RWPE1 (cell line): ENCODE measurements at places on chromosomes 2 and 18.

DNA sequence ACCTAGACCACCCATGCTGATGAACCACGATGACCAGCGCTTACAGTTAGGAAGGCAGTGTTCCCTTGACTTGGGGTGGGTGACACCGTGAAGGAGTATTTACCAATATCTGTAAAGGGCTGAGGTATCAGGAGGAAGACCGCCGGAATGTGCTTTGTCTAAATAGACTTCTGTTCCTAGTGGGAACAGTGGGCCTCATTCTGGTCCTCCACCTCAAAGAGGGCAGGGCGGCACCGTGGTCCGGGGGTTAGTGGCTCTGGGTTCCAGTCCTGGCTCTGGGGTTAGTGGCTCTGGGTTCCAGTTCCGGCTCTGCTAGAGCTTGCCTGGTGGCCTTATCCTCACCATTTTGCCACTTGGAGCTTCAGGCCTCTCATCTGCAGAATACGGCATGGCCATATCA, 91.6 kb upstream of the SMAD2 start:
- DNase-seq: no peak

GRCh38 chr2:226274143-226274542, 525.5 kb downstream of the IRS1 start:
- peak; percentile 16 for DNase-seq

- no peak for DNase-seq
Measured at GRCh38 chr2:200751786-200752185, 59.9 kb upstream of the BZW1 start.

DNA sequence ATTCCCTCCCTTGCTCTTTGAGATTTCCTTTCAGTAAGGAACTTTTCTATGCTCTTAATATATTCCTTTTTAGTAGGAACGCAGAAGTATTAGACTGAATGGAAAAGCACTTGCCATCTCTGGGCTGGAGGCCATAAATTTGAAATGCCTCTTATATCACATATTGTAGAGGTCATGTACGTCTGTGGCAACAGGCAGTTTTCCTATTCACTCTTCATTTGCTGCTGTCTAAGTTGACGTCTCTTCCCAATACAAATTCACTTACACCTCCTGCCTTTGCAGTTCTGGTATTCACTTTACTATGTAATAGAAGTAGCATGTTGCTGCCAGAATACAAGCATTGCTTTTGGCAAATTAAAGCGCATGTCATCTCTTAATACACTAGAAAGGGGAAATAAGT, 34.7 kb downstream of the MGAT4A start:
- DNase-seq: no peak

DNA sequence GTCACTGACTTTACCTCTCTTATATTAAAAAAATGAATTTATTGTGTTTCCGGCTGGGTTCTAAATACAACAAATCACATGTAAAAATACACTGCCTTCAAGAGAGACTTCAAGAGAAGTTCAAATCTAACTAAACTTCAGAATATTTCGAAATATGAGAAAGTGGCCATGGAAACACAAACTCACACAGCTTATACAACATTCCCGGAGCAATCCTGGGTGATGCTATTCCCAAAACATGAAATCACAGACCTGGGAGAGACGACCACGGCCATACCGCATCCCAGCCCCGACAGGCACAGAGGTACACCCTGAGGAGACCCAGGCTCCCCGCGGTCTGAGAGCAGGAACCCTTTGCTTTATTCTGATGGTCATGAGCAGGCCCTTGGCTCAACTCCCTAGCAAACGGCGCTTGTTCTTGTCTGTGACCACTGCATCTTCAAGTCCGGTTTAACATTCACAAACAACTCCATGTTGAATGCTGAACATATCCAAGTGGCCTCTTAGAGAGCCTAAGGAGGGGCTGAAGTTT, 185.4 kb upstream of the REV1 start:
- DNase-seq: no peak

- DNase-seq: no peak
Measured at GRCh38 chr2:45669032-45669486, 17.6 kb downstream of the PRKCE start.

GRCh38 chr18:24659827-24660720, 199.6 kb downstream of the HRH4 start:
- DNase-seq: no peak

GRCh38 chr2:28088970-28089369, 198.4 kb downstream of the BABAM2 start:
- DNase-seq: peak; percentile 49

GRCh38 chr18:44681076-44681970, 635 bp downstream of the SETBP1 start:
- no peak for DNase-seq

- no peak for DNase-seq
Measured at GRCh38 chr18:24011123-24011917, 3.2 kb upstream of the TTC39C start.

- DNase-seq: no peak
Measured at GRCh38 chr2:190891372-190891771, 10.8 kb downstream of the GLS start.

DNA sequence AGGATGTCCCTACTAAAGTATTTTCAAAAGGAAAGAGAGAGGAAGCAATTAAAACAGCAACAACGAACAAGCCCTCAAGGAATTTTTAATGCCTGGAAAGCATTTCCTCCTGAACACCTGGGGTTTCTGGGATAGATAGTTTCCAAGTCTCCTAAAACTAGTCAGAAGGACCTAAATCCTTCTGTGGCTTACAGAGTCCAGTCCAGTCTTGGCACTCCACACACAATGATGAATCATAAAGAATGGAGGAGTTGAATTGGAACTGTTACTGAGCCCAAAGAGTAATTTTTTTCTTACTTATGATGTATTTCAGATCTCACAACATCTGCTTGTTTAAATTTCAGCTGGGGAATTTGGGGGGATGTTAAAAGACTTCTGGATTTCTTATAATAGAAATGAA, 144.6 kb upstream of the SETBP1 start:
- DNase-seq: peak; percentile 21

DNA sequence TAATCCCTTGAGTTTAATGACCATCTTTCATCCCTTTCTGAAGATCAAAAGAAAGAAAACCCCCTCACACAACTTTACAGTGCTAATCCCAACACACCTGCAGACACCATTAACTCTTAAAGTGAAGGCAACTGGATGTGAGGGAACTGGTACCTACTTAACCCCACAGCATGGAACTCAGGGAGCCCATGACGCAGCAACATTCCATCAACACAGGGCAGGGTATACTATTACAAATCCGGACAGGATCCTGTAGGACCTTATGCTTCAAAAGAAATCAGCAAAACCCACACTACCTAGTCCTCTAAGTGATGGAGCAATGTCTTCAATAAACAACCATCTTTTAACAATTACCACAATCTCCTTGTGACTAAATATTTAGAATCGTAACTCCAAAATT, 78.6 kb downstream of the FARSB start:
- DNase-seq: no peak

DNA sequence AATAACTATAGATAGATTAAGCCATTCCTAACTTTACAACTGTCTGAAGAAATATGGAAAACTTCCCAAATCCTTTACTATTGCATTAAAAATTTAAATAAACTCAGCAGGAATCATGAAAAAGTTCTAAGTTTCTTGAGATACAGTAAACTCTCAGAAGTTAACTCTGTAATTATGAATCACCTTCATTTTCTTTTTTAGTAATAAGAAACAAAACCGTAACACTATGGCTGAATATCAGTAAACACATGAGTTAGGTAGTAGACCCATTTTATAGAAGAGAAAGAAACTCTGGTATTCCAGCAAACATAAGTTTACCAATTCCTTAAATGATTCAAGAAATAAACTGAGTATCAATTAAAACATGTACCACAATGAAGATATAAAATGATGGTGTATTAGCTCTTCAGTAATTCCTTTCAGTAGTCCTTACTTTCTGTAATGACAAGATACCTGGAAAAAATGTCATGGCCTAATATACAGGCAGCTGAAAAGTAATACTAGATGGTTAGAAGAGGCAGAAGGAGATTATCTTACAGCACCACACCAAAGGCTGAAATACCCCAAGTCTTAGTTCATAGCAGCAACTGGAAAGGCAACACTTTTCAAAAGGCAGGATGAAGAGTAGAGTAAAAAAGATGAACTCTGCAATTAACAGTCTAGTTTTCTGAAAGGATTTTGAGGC, 11.5 kb downstream of the TRIP12 start:
- DNase-seq: no peak

- no peak for DNase-seq
Measured at GRCh38 chr18:12408247-12408869, 629 bp downstream of the PRELID3A start.

DNA sequence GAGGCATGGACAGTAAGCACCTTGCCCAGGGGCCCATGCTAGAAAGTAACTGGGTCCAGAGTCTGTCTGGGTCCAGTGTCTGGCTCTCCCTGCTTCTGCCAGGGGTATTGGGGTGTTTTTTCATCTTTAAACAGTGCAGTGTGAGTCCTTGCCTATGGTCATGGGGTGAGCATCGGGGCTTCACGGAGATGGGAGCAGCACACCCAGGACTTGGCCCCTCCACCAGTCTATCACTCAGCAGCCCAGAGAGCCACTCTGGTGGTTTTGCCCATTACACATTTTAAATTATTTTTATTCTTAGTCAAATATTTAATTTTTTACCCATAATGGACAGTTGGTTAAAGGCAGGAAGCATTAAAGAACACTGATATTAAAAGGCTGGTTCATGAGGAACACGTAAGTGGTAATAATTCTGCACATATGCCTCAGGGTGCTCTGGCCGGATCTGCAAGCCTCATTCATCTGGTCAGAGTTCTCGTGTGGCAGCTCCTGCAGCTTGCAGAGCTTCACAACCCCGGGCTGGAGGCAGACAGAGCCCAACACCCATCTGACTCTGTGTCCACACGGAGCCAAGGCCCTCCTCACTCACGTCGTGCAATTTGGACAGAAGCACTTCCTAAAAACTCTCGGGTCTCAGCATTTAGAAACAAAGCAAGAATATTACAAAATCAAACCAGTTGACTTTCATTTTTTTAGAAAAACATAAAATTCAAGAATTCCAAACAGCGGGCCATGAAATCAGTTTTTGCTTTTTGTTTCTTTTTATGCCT, 204.1 kb downstream of the CTIF start:
- no peak for DNase-seq

DNA sequence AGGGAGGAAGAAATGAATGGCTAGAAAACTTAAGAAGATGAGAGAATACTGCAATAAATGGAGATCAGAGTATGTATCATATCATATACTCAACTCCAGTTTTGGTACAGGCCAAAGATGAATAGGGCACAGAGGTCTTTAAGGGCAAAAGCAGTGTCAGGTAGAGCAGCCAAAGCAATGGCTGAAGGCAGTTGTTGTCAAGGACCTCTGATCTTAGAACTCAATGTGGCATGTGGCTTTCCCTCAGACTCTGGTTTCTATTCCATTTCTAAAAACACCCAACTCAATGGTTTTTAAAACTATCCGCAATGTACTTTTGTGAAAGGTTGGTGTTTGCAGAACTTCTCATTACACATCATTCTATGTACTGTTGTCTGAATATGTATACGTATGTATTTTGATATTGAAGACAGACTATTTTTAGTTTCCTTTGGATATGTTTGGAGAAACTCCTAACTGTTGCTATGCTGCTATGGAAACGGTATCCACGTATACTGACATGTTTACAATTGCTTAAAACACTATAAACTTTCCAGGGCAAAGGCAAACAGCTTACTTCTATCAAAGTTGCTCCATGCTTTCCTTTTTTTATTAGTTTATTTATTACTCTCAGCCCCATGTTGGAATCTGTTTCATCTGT, 58.1 kb upstream of the PELI1 start:
- DNase-seq: no peak

- no peak for DNase-seq
Measured at GRCh38 chr2:192029089-192029488, 165.6 kb downstream of the TMEFF2 start.

GRCh38 chr2:233381638-233381995, 27.3 kb downstream of the DGKD start:
- no peak for DNase-seq

- DNase-seq: peak; percentile 85
Measured at GRCh38 chr2:121721926-121722325, 14.7 kb downstream of the NIFK start.

- no peak for DNase-seq
Measured at GRCh38 chr2:29262681-29263260, 147.6 kb downstream of the CLIP4 start.

DNA sequence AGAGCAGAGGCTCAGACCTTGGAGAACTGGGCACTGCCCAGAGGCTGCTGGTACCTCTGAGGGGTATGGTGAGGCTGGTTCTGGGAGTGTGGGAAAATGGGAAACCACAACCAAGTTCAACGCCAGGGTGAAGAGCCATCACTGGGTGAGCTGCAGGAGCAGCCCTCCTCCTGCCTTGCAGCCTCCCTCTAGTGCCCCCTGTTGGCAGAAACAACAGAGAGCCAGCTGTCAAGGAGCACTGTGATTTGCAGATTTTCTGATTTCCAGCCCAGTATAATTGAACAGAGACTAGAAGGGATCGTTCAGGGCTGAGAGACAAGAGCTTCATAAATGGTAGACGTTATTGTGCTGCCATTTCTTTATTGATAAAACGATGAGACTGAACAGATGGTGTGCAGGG, 50.5 kb downstream of the MAPK4 start:
- no peak for DNase-seq

- DNase-seq: no peak
Measured at GRCh38 chr18:64742898-64743297, 594.0 kb upstream of the LINC00305 start.

DNA sequence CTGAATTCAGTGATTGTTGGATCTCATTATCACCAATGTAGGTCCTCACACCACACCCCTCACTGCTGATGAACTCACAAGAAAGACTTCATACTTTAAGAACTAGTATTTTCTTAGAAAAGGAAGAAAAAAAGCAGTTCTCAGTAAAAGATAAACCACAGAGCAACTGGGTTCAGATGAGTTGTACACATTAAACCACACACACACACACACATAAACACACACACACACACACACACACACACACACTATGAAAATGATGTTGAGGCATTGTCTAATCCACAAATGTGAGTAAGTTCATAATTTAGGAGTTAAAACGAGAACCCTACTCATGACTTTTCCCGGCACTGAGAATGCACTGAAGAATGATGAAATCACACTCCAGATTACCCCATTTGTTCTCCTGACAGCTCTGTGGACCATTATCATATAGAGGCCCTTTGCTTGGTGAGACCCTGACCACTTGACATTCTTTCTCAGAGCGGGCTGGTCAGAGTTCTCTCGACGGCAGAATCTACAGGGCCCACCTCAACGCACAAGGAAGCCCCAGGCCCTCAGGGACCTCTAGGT, 106.2 kb downstream of the BCL2 start:
- no peak for DNase-seq

- DNase-seq: no peak
Measured at GRCh38 chr2:33133454-33133952, 186.8 kb downstream of the LTBP1 start.

DNA sequence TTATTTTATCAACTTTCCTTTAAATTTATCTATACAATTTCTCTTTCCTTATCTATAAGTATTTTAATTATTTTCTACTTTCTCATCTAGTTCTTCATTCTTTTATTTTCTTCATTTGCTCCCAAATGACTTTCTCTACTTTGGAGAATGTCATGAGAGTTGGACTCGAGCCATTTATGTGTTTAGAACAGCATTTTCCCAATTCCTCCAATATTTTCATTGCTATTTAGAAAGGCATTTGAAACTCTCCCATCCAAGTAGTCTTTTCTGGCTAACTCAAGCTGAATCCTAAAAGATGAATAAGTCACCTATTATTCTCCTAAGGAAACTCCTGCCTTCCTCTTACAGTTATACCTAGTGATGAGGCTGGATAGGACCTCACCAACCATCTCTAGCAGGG, 15.8 kb upstream of the FEZ2 start:
- DNase-seq: no peak
